ENCODE measurements at places on chromosomes 3 and 15. TPM values are rescaled to one million over a fixed set of nuclear protein-coding genes. Genes with fewer than 3 reads are reported as not detected.

DNA sequence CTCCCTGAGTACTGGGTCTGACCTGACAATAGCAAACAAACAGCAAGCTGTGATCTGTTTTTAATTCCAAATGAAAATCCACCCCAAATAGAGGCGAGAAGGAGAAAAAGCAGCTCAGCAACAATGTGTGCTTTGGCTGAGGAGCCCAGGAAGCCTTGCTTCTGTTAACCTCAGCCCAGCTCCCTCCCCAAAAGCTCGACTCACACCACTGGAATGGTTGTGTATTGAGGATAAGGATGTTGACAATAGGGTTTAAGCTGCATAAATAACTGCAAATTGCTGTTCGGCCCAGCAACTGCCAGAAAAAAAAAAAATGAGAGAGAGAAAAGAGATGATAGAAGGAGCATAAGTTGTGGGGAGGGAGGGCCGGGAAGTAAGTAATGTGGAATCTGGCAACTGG, 104.0 kb upstream of the TBC1D5 start:
- no peak for DNase-seq

GRCh38 chr3:53074761-53075742, 29.2 kb upstream of the SFMBT1 start:
- no peak for DNase-seq

- DNase-seq: no peak
Observed at GRCh38 chr3:156586905-156587759, 32.2 kb upstream of the SSR3 start.

DNA sequence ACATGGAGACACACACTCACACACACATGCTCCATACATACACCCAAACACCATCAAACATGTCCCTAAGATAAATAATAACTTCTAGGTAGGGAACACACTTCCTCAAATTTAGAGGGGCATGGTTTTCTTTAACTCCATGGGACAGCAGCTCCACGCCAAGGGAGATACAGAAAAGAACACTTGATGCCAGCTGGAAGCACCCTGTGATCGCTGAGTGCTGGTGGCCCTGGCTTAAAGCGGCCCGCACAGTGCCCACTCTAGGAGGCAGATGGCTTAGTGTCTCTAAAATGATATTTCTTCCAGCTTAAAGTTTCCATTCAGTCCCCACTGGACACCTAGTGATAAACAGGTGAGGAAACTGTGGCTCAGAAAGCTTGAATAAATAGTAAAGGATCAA, 232.9 kb downstream of the UACA start:
- DNase-seq: no peak

DNA sequence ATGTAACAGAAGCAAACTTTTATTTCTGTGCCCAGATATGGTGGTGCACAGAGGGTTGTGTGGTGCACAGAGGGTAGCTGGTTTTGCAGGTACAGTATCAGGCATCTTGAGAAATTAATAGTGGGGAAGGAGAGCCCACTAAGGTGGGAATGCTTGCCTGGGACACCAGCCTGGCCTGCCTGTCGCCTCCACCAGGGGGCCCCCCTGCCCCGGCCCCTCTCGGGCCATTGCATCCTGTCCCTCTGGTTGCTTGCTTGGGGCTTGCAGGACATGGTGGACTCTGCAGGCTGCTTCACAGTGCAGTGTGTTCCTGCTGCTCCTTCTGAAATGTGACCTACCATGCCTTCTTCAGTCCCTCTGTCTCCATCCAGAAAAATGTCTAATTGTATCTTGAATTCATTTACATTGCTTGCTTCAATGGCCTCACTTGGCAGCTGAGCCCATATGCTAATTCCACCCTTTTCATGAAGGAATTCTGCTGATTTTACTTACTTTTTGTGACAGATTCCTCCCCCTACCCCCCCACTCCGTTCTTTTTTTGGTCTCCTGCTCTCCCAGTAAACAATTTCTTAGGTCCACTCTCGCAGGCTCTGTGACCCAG, 73.6 kb downstream of the EEFSEC start:
- DNase-seq: no peak

Gene RTP3
- total RNA-seq: not detected

GRCh38 chr3:56022619-56023018, 445.6 kb downstream of the ERC2 start:
- DNase-seq: no peak

DNA sequence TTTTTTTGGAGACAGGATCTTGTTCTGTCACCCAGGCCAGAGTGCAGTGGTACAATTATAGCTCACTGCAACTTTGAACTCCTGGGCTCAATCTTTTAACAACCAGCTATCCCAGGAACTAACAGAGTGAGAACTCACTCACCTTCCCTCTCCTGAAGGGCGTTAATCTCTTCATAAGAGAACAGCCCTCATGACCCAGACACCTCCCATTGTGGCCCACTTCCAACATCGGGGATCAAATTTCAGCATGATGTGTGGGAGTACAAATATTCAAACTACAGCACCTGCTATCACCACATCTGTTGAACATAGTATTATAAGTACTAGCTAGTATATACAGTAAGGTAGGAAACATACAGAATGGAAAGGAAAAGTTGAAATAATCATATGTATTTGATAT, 132.5 kb downstream of the DOCK3 start:
- no peak for DNase-seq

DNA sequence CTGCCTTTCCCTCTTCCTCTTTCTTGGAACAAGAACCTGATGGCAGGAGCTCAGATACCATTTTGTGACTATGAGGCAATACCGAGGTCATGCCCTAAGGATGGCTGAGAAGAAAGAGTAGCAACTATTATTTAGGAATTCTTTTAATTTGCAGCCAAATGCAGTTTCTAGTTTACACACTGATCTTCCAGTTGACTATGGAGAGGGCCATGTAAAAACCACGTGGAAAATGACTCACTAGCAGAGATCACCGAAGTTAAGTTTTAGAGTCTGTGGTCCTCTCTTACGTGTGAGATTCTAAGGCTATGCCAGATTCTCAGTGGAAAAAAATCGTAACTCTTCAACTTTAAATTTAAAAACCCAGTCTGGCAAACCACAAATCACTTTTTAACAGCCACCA, 7.8 kb downstream of the BNC1 start:
- no peak for DNase-seq

GRCh38 chr3:152084441-152085158, 184.1 kb upstream of the MBNL1 start:
- DNase-seq: no peak

Gene XIRP1
- 0.08 TPM for total RNA-seq

DNA sequence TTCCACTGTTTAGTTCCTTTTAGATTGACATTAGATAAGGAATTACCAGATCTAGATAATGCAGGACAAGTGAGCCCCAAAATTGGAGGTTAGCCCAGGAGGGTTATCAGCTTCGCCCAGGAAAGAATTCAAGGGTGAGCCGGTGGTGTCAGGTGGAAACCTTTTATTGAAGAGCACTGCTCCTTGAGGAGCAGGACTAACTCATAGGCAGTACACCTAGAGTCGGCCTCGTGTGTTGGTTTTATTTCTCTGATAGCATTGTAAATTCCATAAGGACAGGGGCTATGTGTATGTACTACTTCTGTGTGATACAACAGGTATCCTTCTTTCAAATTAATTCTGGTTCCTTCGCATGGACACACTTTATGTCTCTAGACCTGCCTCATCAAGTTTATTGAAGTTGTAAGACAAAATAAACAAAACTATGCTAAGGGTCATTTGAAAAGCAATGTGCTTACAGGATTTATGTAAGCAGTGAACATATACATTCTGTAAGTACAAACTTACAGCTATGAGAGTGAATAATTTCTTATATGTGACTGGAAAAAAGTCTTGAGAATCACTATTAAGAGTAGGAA, 57.2 kb downstream of the SNX4 start:
- no peak for DNase-seq

Gene CLSTN2
- total RNA-seq: 17.3 TPM

Gene TTLL13
- not detected for total RNA-seq

Gene FOXB1
- 0.55 TPM for total RNA-seq

- DNase-seq: no peak
Observed at GRCh38 chr3:16090024-16090423, 84.5 kb upstream of the GALNT15 start.

DNA sequence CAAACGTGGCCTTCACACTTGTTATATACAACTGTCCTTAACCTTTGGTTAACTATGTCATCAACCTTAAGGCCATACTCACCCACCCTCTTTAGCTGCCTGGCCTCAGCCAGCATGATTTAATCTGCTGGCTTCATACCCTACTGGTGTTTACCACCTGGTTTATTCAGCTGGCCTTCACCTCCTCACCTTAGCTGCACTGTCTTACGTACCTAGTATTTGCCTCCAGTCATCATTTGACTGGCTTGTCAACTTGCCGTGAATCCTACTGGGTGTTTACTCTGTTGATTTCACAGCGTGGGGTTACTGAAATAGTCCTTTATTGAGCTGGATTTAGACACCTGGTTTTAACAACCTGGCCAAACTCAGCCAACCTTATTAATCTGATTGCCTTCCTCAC, 102.8 kb downstream of the IL12A start:
- no peak for DNase-seq

DNA sequence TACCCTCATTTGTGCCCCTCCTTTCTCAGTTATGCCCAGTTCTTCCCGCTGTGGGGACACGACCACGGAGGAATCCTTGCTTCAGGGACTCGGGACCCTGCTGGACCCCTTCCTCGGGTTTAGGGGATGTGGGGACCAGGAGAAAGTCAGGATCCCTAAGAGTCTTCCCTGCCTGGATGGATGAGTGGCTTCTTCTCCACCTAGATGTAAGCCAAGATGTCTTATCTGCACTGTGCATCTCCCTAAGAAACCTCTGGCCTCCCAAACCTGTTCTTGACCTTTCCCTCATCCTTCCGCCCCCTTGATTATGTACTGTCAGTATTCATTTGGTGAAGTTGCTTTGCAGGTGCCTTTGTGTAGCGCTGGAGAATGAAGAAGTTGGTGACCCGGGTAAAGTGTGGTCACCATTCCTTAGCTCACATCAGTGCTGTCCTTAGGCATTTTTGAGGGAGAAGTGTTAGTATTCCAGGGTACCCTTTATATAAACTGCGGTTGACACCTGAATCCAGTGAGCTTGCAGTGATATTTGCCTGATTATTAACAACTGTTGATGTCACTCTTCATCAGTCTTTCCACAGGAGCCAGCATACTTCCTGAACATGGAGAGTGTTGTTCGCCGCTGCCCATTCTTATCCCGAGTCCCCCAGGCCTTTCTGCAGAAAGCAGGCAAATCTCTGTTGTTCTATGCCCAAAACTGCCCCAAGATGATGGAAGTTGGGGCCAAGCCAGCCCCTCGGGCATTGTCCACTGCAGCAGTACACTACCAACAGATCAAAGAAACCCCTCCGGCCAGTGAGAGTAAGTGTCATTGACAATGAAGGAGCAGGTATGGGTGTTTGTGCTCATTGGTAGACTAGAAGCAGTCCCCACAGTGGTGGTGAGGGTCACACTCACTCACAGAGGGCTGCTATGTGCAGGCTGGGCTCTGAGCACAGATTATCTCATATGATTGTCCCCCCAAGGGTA, 966 bp downstream of the ALAS1 start:
- no peak for DNase-seq

- no peak for DNase-seq
Observed at GRCh38 chr3:84963137-84963536, 4.3 kb downstream of the CADM2 start.

- DNase-seq: no peak
Observed at GRCh38 chr3:186406669-186407635, 44.9 kb upstream of the DGKG start.

Data from kidney epithelial cell (primary cell).